GM12891 (cell line): ENCODE measurements at places on chromosomes 1 and 21.

DNA sequence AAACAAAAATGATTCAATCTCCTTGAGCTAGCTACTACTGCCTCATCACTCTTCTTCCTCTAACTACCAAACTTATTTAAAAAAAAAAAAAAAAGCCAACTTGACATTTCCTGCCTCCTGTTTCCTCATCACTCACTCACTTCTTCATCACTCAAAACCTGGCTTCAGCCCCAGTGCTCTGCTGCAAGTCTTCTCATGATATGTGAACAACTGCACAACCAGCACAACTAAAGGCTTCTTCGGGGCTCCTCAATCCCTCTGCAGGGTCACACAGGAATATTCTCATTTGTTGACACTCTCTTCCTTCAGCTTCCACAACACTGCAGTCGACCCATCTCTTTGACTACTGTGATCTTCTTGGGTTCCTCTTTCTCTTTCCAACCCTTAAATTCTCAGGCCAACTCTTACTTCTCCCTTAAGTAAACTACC is 7.6 kb downstream of the MTF1 start:
- DNase-seq = no peak

GRCh38 chr1:192524223-192524622 is 51.4 kb upstream of the RGS1 start:
- DNase-seq = no peak

DNA sequence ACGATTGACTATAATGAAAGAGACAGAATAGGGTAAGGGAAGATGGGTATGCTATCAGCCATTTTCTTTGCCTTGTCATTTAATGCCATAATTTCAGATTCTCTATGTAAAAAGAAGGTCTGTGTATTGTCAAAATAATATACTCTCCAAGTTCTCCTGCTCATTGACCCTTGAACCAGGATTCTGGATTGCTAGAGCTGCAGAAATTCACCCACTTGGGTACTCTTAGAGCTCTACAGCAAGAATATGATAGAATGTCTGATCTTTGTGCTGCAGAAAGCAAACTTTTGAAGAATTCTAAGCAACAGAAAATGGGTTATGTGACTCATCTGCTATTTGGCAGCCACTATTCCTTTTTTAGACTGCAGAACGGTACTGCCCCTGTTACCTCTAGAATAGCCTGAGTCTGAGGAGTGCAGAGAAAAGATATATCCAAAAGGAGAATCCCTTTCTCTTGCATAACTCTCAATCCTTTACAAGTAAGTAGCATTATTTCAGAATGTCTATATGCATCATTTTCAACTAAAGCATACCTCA is 78.2 kb upstream of the TENT5C start:
- no peak for DNase-seq

DNA sequence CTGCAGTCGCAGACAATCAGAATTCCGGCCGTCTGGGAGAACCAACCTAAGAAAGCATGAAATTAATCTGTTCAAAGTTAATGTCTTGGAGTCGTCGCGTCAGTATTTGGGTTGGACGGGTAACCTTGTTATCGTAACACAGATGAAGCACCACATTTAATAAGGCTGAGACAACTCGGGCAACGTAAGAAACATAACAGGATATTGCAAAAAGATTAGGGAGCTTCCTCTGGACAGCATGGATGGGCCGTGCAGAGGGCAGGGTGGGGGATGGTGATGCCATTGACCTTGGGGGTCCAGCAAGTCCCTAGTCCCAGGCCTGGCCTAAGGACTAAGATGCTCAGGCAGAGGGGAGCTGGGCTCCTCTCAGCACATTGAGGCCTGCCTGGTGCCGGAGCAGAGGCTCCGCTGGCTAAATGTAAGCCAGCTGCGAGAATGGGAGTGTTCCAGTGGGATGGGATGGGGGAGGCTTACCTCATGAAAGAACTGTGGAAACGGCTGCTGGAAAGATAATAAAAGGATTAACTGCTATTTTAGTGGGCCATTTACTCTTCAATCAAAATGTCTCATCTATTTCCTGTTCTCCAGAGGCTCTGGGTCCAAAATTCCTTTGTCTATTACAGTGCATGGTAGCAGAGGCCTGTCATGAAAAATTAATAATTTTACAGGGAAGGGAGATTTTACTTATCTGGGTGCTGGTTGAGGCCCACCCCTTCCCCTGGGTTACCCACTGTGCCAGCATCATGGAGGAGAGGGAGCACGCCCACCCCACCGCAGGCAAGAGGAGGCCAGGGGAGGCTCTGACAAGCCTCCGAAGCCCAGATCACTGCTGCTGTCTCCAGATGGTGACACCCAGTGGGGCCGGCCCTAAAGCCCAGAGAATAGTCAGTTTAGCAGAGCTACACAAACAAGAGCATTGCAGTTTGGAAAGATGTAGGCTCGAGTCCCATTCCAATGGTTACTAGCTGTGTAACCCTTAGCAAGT is 131.6 kb downstream of the DMRTB1 start:
- no peak for DNase-seq

DNA sequence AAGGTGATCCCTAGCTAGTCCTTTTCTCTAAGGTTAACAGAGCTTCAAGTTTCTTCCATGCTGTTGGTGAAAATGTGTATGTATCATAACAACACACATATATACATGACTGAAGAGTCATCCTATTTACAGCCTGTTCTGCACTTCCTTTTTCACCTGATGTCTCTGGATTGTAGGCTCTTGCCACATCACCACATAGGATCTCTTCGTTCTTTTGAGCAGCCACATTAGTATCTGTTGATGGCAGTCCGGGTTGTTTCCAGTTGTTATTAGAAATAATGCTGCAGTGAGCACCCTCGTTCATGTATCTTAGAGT is 19.7 kb downstream of the MRPL37 start:
- DNase-seq = no peak

GRCh38 chr1:119435052-119435451 is 20.1 kb downstream of the HSD3B2 start:
- no peak for DNase-seq

GRCh38 chr1:7578206-7578605 is 192.9 kb upstream of the VAMP3 start:
- DNase-seq = no peak

- DNase-seq = no peak
Measured at GRCh38 chr21:39483917-39484316, 32.1 kb downstream of the SH3BGR start.
